CD4-positive, alpha-beta T cell treated with Interleukin-10 for 1 hour (primary cell): ENCODE measurements at places on chromosomes 3 and 15.

GRCh38 chr3:43872901-43873300 is 182.2 kb downstream of the ABHD5 start:
- no peak for DNase-seq

- DNase-seq, result no peak
Observed at GRCh38 chr15:46646490-46646889, 1011.7 kb downstream of the SQOR start.

GRCh38 chr3:58897646-58898045 is 152.2 kb downstream of the CFAP20DC start:
- DNase-seq, result no peak

- DNase-seq, result no peak
Observed at GRCh38 chr3:23665741-23666140, 140.0 kb upstream of the UBE2E1 start.

GRCh38 chr3:4245671-4246070 is 57.5 kb upstream of the SETMAR start:
- DNase-seq, result no peak

DNA sequence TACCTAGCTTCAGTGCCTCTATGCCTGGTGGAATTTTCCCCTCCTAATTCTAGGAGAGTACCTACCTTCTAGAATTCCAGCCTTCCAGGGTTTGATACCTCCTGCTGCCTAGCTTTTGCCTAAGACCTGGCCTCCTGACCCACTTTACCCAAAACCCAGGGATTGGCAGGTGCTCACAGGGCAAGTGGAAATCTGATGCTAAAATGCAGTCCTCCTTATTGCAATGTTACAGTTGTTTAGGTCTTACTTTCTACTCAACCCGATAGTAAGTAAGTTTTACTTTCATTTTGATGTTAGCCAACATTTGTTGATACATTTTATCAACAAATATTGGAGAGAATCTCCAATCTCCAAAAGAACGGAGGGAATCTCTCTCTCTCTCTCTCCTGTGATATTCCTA is 275.9 kb downstream of the DOCK3 start:
- DNase-seq, result no peak

DNA sequence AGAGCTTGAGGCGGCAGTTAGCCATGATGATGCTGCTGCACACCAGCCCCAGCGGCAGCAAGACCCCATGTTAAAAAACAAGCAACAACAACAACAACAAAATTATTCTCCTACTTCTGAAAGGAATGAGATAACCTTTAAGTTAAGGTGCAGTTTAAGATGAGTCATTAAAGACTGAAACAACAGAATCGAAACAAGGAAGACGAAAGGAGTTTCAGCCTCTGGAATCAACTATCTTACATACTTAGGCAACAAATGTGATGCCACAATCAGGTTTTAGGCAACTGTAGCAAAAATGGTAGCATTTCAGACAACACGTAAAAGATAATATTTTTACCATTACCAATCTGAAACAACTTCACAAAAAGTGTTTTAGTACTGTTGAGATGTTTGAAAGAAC is 12.2 kb downstream of the SCAANT1 start:
- DNase-seq, result no peak

DNA sequence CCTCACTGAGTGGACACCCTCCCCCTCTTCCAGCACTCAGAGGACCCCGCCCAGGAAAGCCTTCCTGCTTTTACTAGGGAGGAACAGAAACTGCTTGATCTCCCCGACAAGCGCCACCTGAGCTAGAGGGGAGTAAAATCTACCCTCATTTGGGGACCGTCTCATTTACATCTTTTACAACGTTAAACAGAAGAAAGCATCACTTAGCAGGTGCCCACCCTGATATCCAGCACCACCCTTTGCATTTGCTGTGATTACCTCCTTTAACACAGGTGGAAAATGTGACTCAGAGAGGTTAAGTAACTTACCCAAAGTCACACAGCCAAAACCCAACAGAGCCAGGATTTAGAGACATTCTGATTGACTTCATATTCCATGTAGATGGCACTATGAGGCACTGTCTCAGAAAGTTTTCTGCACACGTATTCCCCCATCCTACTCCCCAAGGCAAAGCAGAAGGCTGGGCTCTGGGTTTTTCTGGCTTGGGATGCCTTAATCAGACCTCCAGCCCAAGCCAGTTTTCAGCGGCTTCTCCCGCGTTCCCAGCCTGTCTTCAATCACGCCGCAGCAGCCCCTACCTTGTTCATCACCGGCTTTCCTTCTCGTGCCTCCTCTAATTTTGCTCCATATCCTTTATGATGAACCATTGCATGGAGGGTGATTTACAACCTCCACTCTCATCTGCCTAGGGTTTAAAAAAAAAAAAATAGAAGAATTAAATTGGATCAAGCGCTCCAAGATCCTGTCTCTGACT is 314.6 kb upstream of the PROK2 start:
- DNase-seq, result no peak

DNA sequence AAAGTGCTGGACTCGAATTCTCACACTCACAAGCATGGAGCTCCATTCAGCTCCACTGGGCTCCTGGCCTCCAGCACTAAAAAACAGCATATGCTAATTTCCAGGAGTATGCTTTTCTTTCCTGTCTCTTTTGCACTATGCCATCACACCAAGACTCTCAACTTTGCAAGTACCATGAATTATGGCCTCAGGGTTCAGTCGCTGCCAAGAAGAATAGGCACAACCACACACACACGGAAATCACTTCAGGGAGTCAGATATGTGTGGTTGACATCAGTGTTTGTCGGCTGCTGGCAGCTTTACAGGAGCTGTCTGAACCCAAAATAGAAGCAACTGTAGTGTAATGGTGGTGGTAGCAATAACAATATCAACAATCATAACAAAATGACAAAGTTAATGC is 305.0 kb upstream of the SLCO3A1 start:
- DNase-seq, result no peak

DNA sequence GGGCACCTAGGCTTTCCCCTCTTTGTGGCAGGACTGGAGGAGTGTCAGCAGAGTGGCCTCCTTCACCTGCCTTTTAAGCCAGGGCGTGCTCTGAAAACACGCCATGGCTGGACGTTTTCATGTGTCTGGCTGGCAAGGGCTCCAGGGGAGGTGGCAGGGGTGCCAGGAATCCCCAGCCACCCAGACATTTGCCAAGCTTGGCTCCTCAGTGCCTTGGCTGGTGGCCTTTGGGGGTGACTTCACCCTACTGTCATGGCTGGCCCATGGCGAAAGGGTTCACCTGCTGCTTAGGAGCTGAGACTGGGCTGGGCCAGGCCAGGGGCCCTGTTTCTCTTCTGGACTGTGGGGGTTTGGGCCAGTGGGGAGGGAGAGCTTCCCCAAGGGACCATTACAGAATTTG is 17.6 kb downstream of the KLF13 start:
- no peak for DNase-seq

- DNase-seq, result no peak
Observed at GRCh38 chr3:47250309-47251060, 32.1 kb downstream of the KIF9 start.

DNA sequence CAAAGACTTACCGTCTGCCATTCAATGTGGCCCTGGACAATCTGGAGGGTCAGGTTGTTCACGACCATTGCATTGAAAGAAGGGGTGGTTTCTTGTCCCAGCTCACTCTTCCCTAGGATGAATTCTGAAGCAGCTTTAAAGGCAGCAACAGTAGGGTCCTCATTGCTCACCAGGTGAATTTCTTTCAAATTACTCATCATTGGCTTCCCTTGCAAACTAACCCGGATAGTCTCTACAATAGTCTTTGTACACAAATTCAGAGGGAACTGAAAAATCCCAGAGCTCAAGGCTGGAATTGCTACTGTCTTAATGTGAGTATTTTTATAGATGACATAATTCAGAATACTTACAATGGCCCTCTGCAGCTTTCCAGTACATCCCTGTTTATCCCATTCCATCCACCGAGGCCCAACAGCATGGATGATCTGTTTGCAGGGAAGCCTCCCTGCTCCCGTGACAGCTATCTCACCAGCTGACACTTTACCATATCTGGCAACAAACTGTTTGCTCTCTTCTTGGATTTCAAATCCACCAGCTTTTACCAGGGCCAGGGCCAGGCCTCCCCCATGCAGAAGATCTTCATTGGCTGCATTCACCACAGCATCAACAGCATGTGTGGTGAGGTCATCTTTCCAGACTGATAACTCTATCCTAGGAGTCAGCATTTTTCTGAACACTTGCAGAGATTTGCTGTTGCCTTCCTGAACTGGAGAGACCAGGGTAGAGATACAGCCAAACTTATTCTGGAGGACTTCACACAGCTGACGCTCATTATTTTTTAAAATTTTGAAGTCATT is 8.6 kb downstream of the PARP9 start:
- no peak for DNase-seq

- no peak for DNase-seq
Observed at GRCh38 chr15:85955501-85956391, 123.9 kb upstream of the AGBL1 start.

GRCh38 chr3:182682263-182683241 is 110.8 kb upstream of the ATP11B start:
- DNase-seq, result peak; percentile 54

DNA sequence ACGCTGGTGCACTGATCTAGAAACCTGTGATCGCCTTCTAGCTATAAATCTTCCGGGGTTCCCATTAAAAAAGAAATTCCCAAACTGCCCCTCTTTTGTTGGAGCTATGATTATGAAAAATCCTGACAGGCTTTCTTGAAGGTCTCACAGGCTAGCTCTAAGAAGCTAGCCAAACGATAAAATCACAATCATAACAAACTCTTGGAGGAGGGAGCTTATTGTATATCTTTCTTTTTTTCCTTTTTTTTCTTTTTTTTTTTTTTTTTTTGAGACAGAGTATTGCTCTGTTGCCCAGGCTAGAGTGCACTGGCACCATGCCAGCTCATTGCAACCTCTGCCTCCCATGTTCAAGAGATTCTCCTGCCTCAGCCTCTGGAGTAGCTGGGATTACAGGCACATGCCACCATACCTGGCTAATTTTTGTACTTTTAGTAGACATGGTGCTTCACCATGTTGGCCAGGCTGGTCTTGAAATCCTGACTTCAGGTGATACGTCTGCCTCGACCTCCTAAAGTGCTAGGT is 72.0 kb downstream of the MYO1E start:
- no peak for DNase-seq

- DNase-seq, result no peak
Observed at GRCh38 chr3:138549179-138549977, 44.7 kb downstream of the CEP70 start.

- DNase-seq, result no peak
Observed at GRCh38 chr3:133997871-133998635, 31.7 kb downstream of the SLCO2A1 start.

GRCh38 chr3:183349421-183350157 is 78.8 kb downstream of the MCF2L2 start:
- DNase-seq, result peak; percentile 6

DNA sequence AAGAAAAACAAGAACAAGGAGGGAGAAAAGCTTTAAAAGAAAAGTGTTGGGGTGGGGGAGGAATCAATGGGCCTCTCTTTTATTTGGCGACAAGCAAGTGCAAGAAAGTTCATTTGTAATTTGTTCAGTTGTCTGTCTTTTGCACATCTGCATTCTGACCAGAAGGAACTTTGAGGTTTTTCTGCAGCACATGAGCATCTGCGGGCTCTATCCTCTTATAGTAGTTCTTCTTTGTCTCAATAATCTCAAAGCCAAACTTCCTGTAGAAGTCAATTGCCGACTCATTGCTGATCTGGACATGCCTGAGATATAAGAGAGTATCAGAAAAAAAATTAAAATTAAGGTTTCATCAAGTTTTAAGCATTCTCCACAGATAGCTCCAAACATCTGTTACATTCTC is 24.4 kb downstream of the NAA50 start:
- no peak for DNase-seq
